ENCODE measurements at places on chromosomes 6 and 20.

GRCh38 chr6:1502041-1502440 is 107.7 kb upstream of the FOXC1 start:
- no peaks in the 10 kb centered on the region for H3K36me3 ChIP-seq
- DNase-seq = no peak
- no peaks in the 10 kb centered on the region for H3K27me3 ChIP-seq
- H3K27ac ChIP-seq = no peak overlapping the region

DNA sequence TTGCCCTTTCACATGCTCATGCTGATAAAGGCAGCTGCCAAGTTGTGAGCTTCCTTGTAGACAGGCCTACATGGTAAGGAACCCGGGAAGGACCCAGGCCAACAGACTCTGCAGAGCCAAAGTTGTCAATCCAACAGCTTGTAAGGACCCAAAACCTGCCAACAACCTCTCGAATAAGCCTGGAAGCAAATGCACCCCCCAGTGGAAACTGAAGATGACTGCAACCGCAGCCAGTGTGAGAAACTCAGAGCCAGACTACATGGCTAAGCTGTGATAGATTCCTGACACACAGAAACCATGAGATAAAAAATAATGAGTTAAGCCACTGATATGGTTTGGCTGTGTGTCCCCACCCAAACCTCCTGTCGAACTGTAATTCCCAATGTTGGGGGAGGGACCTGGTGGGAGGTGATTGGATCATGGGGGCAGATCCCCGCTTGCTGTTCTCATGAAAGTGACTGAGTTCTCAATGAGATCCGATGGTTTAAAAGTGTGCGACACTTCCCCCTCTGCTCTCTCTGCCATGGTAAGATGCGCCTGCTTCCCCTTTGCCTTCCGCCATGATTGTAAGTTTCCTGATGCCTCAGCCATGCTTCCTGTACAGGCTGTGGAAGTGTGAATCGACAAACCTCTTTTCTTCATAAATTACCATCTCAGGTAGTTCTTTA is 18.8 kb upstream of the CLPSL2 start:
- H3K27ac ChIP-seq = no peak overlapping the region
- H3K36me3 ChIP-seq = no peaks in the 10 kb centered on the region
- no peaks in the 10 kb centered on the region for H3K4me1 ChIP-seq

DNA sequence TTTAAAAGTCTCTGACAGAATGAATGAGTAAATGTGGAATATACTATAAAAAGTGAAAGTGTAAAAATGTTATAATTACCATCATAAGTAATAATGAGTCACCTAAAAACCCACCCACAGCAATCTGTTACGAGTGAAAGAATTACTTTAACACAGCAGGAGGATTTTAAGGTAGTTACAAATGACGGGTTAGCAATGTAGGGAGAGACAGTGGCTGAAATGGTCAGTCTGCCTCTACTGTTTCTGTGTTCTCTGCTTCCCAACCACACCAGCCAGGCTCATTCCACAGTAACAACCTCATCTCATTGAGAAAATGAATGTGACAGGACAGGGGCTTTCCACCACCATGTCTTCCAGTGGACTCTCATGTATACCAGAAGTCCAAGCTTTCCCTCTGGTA is 124.4 kb upstream of the KCNK16 start:
- no peak for DNase-seq
- no peak overlapping the region for H3K27ac ChIP-seq
- no peaks in the 10 kb centered on the region for H3K36me3 ChIP-seq

GRCh38 chr6:23111984-23112383 is 542.6 kb downstream of the HDGFL1 start:
- H3K36me3 ChIP-seq = no peaks in the 10 kb centered on the region
- H3K27me3 ChIP-seq = no peaks in the 10 kb centered on the region
- no peak overlapping the region for H3K4me3 ChIP-seq
- H3K27ac ChIP-seq = no peak overlapping the region
- no peak for DNase-seq

GRCh38 chr6:169287675-169288074 is 34.0 kb upstream of the THBS2 start:
- H3K4me1 ChIP-seq = peaks cover 34% of the 10 kb centered on the region
- no peak overlapping the region for H3K4me3 ChIP-seq
- no peaks in the 10 kb centered on the region for H3K27me3 ChIP-seq
- H3K36me3 ChIP-seq = no peaks in the 10 kb centered on the region
- DNase-seq = no peak
- H3K27ac ChIP-seq = no peak overlapping the region

- no peak overlapping the region for H3K27ac ChIP-seq
- H3K36me3 ChIP-seq = no peaks in the 10 kb centered on the region
- DNase-seq = no peak
- H3K27me3 ChIP-seq = no peaks in the 10 kb centered on the region
- no peak overlapping the region for H3K4me3 ChIP-seq
- no peaks in the 10 kb centered on the region for H3K4me1 ChIP-seq
Measured at GRCh38 chr6:43383021-43383667, 13.7 kb upstream of the ZNF318 start.

DNA sequence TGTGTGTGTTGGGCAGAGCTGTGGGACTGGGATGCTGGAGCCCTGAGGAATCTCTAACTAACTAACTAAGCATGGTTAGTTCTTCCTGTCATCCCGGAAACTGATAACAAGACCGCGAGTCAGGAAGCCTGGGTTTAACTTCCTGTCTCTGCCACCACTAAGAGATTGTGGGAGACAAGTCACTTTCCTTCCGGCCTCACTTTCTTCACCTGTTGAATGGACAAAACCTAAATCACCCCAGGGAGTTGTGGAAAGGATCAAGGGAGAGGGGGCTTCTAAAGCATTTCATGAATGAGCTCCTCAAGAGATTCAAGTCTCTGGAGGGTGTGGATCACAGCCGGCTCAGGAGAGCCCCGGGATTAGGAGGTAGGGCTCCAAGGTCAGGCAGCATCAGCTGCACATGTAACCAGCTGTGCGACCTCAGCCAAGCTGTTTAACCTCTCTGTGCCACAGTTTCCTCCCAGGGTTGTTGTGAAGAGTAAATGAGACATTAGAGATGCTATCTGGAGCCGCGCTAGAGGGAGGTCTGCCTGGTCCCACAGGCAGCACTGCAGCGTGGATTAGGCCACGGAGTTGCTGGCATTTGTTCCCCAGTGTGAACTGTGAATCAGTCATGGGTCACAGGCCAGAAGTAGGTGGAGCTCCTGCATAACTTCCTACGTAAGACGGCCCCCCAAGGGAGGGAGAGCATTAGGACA is 105.1 kb downstream of the TOX2 start:
- no peak for DNase-seq
- no peak overlapping the region for H3K27ac ChIP-seq
- H3K36me3 ChIP-seq = no peaks in the 10 kb centered on the region

DNA sequence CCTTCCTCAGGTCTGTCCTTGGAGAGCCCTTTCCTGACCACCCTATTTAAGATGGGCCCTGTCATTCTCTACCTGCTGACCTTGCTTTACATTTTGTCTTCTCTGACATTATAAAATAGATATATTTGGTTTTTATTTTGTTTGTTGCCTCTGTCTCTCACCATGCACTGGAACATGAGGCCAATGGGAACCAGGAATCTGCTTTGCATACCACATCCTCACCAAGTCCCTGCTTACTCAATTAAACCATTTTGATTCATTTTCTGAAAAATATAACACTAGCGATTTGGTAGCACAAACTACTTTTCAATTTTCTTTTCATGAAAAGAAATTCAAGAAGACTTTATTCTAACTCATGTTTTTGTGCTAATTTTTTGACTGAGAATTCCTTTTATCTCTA is 32.8 kb upstream of the POPDC3 start:
- no peak overlapping the region for H3K4me3 ChIP-seq
- H3K4me1 ChIP-seq = no peaks in the 10 kb centered on the region
- H3K36me3 ChIP-seq = no peaks in the 10 kb centered on the region
- no peak overlapping the region for H3K27ac ChIP-seq
- no peaks in the 10 kb centered on the region for H3K27me3 ChIP-seq

- H3K36me3 ChIP-seq = no peaks in the 10 kb centered on the region
- H3K27ac ChIP-seq = no peak overlapping the region
- no peak overlapping the region for H3K4me3 ChIP-seq
- DNase-seq = no peak
- H3K27me3 ChIP-seq = no peaks in the 10 kb centered on the region
Measured at GRCh38 chr20:40641202-40641601, 47.8 kb downstream of the MAFB start.

Data from vagina (tissue), 2 donors.